ENCODE measurements at places on chromosomes 16 and 17. TPM values are rescaled to one million over a fixed set of nuclear protein-coding genes. Genes with fewer than 3 reads are reported as not detected.

Gene NPIPA8
- not detected for total RNA-seq

Gene STH
- not detected for total RNA-seq

Gene CD79B
- not detected for total RNA-seq

Gene ARL5C
- not detected for total RNA-seq

Gene HAS3
- total RNA-seq: not detected

Gene CHD9NB
- 0.57 TPM for total RNA-seq

Gene ANKFN1
- total RNA-seq: 0.52 TPM

Gene PPP4C
- 81.6 TPM for total RNA-seq

Gene MYH11
- not detected for total RNA-seq

Gene CD300H
- total RNA-seq: not detected

Data from NCI-H460 (cell line).